ENCODE measurements at places on chromosomes 7 and 10. TPM values are rescaled to one million over a fixed set of nuclear protein-coding genes. Genes with fewer than 3 reads are reported as not detected.

The GSDME gene
- 45.8 TPM for total RNA-seq

The VGF gene
- total RNA-seq = under 0.01 TPM

The GHRHR gene
- total RNA-seq = 0.27 TPM

The C7orf57 gene
- 0.09 TPM for total RNA-seq

The STK32C gene
- total RNA-seq = 8.5 TPM

The LEP gene
- total RNA-seq = under 0.01 TPM

The SPDYE3 gene
- not detected for total RNA-seq

The MMD2 gene
- not detected for total RNA-seq

The TMEM213 gene
- not detected for total RNA-seq

The FGFBP3 gene
- total RNA-seq = 0.09 TPM

The RNF133 gene
- total RNA-seq = 0.72 TPM

The H2BK1 gene
- total RNA-seq = not detected

The GTPBP4 gene
- 36.9 TPM for total RNA-seq

The CNNM1 gene
- total RNA-seq = not detected

The PTF1A gene
- total RNA-seq = not detected

The SCRN1 gene
- total RNA-seq = 89.5 TPM

The PLXDC2 gene
- total RNA-seq = 2.4 TPM

The MINDY3 gene
- total RNA-seq = 22.0 TPM

The SFTPA2 gene
- total RNA-seq = not detected

The RRP12 gene
- 16.3 TPM for total RNA-seq

The POLR2J gene
- 29.0 TPM for total RNA-seq

The FBXO24 gene
- 0.09 TPM for total RNA-seq

The MRLN gene
- total RNA-seq = not detected

The SRRM3 gene
- total RNA-seq = 0.45 TPM

The GIMAP2 gene
- total RNA-seq = 55.9 TPM

The RGR gene
- not detected for total RNA-seq

The CFAP69 gene
- total RNA-seq = 2.2 TPM

The GDF2 gene
- total RNA-seq = not detected

The IFIT1B gene
- total RNA-seq = not detected

The OPN4 gene
- total RNA-seq = not detected

The NPM3 gene
- total RNA-seq = 156 TPM

The KCNIP2 gene
- total RNA-seq = 0.27 TPM

The GSTO1 gene
- total RNA-seq = 245 TPM

The FZD1 gene
- total RNA-seq = 2.2 TPM

The OR2A42 gene
- 0.09 TPM for total RNA-seq

The CACNB2 gene
- total RNA-seq = not detected

The GNGT1 gene
- not detected for total RNA-seq

The HIF1AN gene
- 11.6 TPM for total RNA-seq

The CXCL12 gene
- 34.2 TPM for total RNA-seq

The NUTM2E gene
- total RNA-seq = not detected

The MNX1 gene
- total RNA-seq = not detected

The SFRP4 gene
- total RNA-seq = 0.09 TPM

The FFAR4 gene
- not detected for total RNA-seq

The CFAP46 gene
- total RNA-seq = 2.3 TPM

The TSPAN33 gene
- total RNA-seq = 0.38 TPM

The NHLRC2 gene
- total RNA-seq = 11.1 TPM

The AZGP1 gene
- total RNA-seq = not detected

The FOXP2 gene
- total RNA-seq = under 0.01 TPM

The THSD7A gene
- 47.2 TPM for total RNA-seq

The CALHM2 gene
- total RNA-seq = 13.0 TPM

The NKX1-2 gene
- total RNA-seq = not detected

The PODXL gene
- 66.4 TPM for total RNA-seq

The PRKG1 gene
- total RNA-seq = 3.9 TPM

The TRIM8 gene
- total RNA-seq = 82.2 TPM

The DDC gene
- not detected for total RNA-seq

The TWNK gene
- 7.6 TPM for total RNA-seq

The AGMO gene
- total RNA-seq = not detected

The NANOS1 gene
- total RNA-seq = 0.18 TPM

Data from endothelial cell of coronary artery (primary cell).